ENCODE measurements at places on chromosomes 16 and 17.

- no peak for DNase-seq
These were observed 33.8 kb downstream of the COG1 start for GRCh38 chr17:73226556-73227172.

DNA sequence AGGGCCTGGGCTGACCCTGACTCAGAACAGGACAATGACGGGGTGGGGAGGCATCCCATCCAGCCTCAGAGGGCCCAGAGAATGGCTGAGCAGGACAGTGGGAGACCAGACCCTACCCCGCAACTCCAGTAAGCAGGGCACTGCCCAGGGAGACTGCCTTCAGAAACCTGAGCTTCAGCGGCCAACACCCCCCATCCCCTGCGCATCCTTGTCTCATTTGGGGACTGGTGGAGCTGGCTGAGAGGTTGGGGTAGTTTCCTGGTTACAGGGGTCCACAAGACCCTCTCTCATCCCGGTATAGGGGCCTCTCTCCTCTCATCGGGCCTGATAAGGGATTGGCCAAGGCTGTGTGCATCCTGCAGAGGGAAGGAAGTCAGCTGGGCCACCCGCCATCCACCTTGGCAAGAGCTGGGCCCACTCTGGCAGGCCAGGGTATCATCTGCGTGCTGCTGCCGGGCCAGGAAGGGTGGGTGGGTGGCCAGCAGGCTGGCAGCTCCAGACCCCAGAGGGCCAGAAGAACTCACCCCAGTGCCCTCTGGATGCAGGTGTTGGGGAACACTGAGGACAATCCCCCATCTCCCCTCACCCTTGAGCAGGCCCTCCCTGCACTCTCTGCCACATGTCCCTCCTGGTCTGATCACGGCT, 229.1 kb downstream of the KATNIP start:
- DNase-seq: no peak

- no peak for DNase-seq
These were observed 1.8 kb downstream of the UBE2I start for GRCh38 chr16:1311212-1311737.

GRCh38 chr16:87412996-87413421, 20.9 kb downstream of the MAP1LC3B start:
- DNase-seq: no peak
